K562 (cell line): ENCODE measurements at places on chromosomes 13 and 19. TPM values are rescaled to one million over a fixed set of nuclear protein-coding genes. Genes with fewer than 3 reads are reported as not detected.
A peak's percentile ranks its signal among the peaks of the same experiment; 100 is the strongest.

- no peak for DNase-seq
- no peak overlapping the region for H3K4me3 ChIP-seq
- no peaks in the 10 kb centered on the region for H3K27me3 ChIP-seq
Measured at GRCh38 chr13:45410466-45410865, 7.7 kb downstream of the SLC25A30 start.

DNA sequence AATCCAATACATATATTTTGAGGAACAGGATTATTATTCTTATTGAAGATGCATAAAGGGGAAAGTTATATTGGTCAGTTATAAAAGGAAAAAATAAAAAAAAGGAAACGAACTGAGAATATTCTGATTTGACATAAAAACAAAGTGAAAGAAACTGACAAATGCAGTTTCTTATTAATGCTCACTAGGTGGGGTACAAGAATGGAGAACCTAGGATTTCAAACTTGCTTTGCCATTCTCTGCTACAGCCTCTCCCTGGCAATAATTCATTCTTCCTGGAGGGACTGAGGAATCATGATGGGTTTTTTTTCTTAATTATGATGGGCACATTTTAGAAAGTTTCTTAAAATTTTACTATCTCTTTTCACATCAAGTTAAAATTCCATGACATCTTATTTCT, 154.9 kb downstream of the PCDH9 start:
- no peak overlapping the region for H3K27ac ChIP-seq
- H3K4me1 ChIP-seq: no peaks in the 10 kb centered on the region
- H3K27me3 ChIP-seq: no peaks in the 10 kb centered on the region
- no peak for DNase-seq
- H3K36me3 ChIP-seq: no peaks in the 10 kb centered on the region

- H3K4me1 ChIP-seq: peaks cover 56% of the 10 kb centered on the region
- H3K36me3 ChIP-seq: peaks cover 9% of the 10 kb centered on the region
- no peaks in the 10 kb centered on the region for H3K27me3 ChIP-seq
- H3K4me3 ChIP-seq: peak overlapping the region; percentile 37
- peak overlapping the region; percentile 90 for H3K27ac ChIP-seq
Measured at GRCh38 chr19:45876411-45877197, 9.3 kb downstream of the IRF2BP1 start.

GRCh38 chr13:110125613-110126272, 181.2 kb downstream of the COL4A1 start:
- no peaks in the 10 kb centered on the region for H3K36me3 ChIP-seq
- peaks cover 52% of the 10 kb centered on the region for H3K27me3 ChIP-seq
- no peak overlapping the region for H3K27ac ChIP-seq
- no peak overlapping the region for H3K4me3 ChIP-seq

GRCh38 chr13:45292176-45292575, 48.8 kb downstream of the TPT1 start:
- peaks cover 5% of the 10 kb centered on the region; the same call in 2 of the 3 replicates for H3K36me3 ChIP-seq
- H3K27me3 ChIP-seq: no peaks in the 10 kb centered on the region
- H3K27ac ChIP-seq: no peak overlapping the region
- DNase-seq: no peak
- H3K4me3 ChIP-seq: no peak overlapping the region
- no peaks in the 10 kb centered on the region; the same call in 2 of the 3 replicates for H3K4me1 ChIP-seq

ZNF763 gene
- total RNA-seq: 0.22 TPM in 1 of 2 replicates, not detected in the other

CCL25 gene
- not detected in 2 replicates for total RNA-seq

TSKS gene
- total RNA-seq: 2.3 and 2.4 TPM in 2 replicates

THSD8 gene
- 42.4 and 49.3 TPM in 2 replicates for total RNA-seq

FUT3 gene
- 0.09 TPM in 1 of 2 replicates, not detected in the other for total RNA-seq

SLC25A41 gene
- 4.2 and 4.6 TPM in 2 replicates for total RNA-seq
